Uterine smooth muscle cell (primary cell): ENCODE measurements at places on chromosomes 12 and 14. TPM values are rescaled to one million over a fixed set of nuclear protein-coding genes. Genes with fewer than 3 reads are reported as not detected.

Gene NXPH4
- total RNA-seq: 1.7 and 4.0 TPM in 2 replicates

Gene OR10G3
- not detected in 2 replicates for total RNA-seq

Gene NR4A1
- total RNA-seq: 3.9 and 5.8 TPM in 2 replicates

Gene CLEC4C
- not detected in 2 replicates for total RNA-seq

Gene GPR132
- under 0.01 and 0.25 TPM in 2 replicates for total RNA-seq

Gene NDRG2
- total RNA-seq: 0.44 and 0.75 TPM in 2 replicates

Gene MYO1H
- total RNA-seq: not detected in 2 replicates

Gene TUBA1C
- total RNA-seq: 298 and 933 TPM in 2 replicates

Gene INHBE
- total RNA-seq: 2.1 and 17.0 TPM in 2 replicates

Gene NTN4
- total RNA-seq: 2.9 and 8.5 TPM in 2 replicates

Gene SHMT2
- total RNA-seq: 368 and 374 TPM in 2 replicates

Gene HCAR2
- not detected in 2 replicates for total RNA-seq

Gene RXYLT1
- total RNA-seq: 17.2 and 17.7 TPM in 2 replicates
